ENCODE measurements at places on chromosomes 6 and 20. TPM values are rescaled to one million over a fixed set of nuclear protein-coding genes. Genes with fewer than 3 reads are reported as not detected.

Gene CDH4
- total RNA-seq = not detected

Gene GCLC
- 104 TPM for total RNA-seq

Gene DBNDD2
- total RNA-seq = 3.8 TPM

Gene DEFB132
- total RNA-seq = not detected

Gene PAK5
- 0.05 TPM for total RNA-seq

Gene SDHAF4
- total RNA-seq = 5.0 TPM

Gene TSBP1
- total RNA-seq = not detected

Gene NKAIN2
- total RNA-seq = 0.16 TPM

Gene CST5
- total RNA-seq = not detected

Gene SCGN
- 0.74 TPM for total RNA-seq

Gene CDKAL1
- 4.5 TPM for total RNA-seq

Gene HSPA12B
- total RNA-seq = 0.67 TPM

Gene SIRPG
- total RNA-seq = 0.37 TPM

Gene TRMT11
- 12.6 TPM for total RNA-seq

Gene CTAGE9
- total RNA-seq = not detected

Gene IRF4
- total RNA-seq = 2.9 TPM

Gene STK4
- total RNA-seq = 10.6 TPM

Gene PFDN4
- 8.6 TPM for total RNA-seq

Gene PRSS16
- not detected for total RNA-seq

Gene SLPI
- 173 TPM for total RNA-seq

Gene PI16
- 0.11 TPM for total RNA-seq

Gene GSTA2
- total RNA-seq = 55.0 TPM

Gene LHFPL5
- not detected for total RNA-seq

Gene NKX2-4
- not detected for total RNA-seq

Gene SEL1L2
- total RNA-seq = not detected

Gene DNAH8
- total RNA-seq = 0.02 TPM

Gene MYCT1
- total RNA-seq = 6.6 TPM

Gene PBOV1
- total RNA-seq = not detected

Gene CENPB
- total RNA-seq = 32.1 TPM

Gene RAB23
- 2.0 TPM for total RNA-seq

Gene VPS52
- 27.7 TPM for total RNA-seq

Gene TPBG
- total RNA-seq = 1.4 TPM

Gene GTPBP2
- 30.2 TPM for total RNA-seq

Gene CGA
- total RNA-seq = not detected

Gene BCAS1
- not detected for total RNA-seq

Gene TXLNB
- total RNA-seq = 0.07 TPM

Gene SUMO4
- total RNA-seq = 0.99 TPM

Gene MUCL3
- not detected for total RNA-seq

Gene SFT2D1
- 12.4 TPM for total RNA-seq

Gene TMEM244
- total RNA-seq = not detected

Gene SLA2
- 0.32 TPM for total RNA-seq

Gene F13A1
- 2.0 TPM for total RNA-seq

Gene KCNB1
- total RNA-seq = 3.5 TPM

Gene CDH26
- 0.17 TPM for total RNA-seq

Gene DSP
- 91.0 TPM for total RNA-seq

Gene MOG
- total RNA-seq = not detected

Gene SPEF1
- total RNA-seq = not detected

Gene CNBD2
- total RNA-seq = 1.9 TPM

Gene CARMIL1
- 4.1 TPM for total RNA-seq

Gene SLC22A7
- total RNA-seq = 227 TPM

Gene SF3B5
- total RNA-seq = 63.1 TPM
